Fibroblast of lung (primary cell): ENCODE measurements at places on chromosomes 1 and 21. TPM values are rescaled to one million over a fixed set of nuclear protein-coding genes. Genes with fewer than 3 reads are reported as not detected.

GRCh38 chr1:175154629-175155472 lies 37.7 kb downstream of the KIAA0040 start:
- DNase-seq: peak; percentile 55

PDE9A gene
- 1.8 TPM in 2 replicates for total RNA-seq

DNA sequence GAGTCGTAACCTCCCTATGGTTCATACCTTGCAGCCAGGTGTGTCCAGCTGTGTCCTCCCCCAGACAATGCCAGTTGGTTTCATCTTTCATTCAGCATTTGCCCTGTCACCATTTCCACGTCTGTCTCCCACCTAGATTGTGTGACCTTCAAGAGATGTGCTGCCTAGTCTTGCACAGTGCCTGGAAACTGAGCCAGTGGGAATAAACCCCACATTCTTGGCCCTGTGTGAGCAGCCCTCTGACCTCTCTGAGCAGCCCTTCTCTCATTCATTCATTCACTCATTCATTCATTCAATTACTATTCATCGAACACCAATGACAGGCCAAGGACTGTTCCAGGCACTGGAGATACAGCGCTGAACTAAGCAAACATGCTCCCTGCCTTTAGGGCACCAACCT lies 115.7 kb downstream of the GRIK3 start:
- no peak for DNase-seq

- no peak for DNase-seq
These were observed 2.3 kb upstream of the TSPAN2 start for GRCh38 chr1:115091572-115091971.

- DNase-seq: no peak
These were observed 63.0 kb downstream of the PROX1 start for GRCh38 chr1:214050513-214051401.

GRCh38 chr1:227280836-227281235 lies 37.5 kb downstream of the CDC42BPA start:
- DNase-seq: no peak

DNA sequence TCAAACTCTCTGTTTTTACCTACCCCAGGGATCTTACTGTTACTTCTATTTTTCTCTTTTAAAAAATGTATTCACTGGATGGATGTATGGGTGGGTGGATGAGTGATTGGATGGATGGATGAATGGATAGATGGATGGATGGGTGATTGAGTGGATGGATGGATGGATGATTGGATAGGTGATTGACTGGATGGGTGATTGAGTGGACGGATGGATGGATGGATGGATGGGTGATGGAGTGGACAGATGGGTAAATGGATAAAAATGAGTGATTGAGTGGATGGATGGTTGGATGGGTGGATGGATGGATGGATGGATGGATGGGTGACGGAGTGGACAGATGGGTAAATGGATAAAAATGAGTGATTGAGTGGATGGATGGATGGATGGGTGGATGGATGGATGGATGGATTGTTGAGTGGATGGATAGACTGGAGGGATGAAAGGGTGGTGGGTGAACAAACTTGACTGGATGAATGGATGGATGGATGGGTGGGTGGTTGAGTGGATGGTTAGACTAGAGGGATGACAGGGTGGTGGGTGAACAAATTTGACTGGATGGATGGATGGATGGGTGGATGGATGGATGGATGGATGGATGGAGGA lies 118.0 kb upstream of the ZBTB40 start:
- no peak for DNase-seq
